ENCODE measurements at places on chromosomes 1 and 21. TPM values are rescaled to one million over a fixed set of nuclear protein-coding genes. Genes with fewer than 3 reads are reported as not detected.

COG2 gene
- 19.1 TPM for total RNA-seq

SLC25A34 gene
- total RNA-seq, result 0.48 TPM

MXRA8 gene
- total RNA-seq, result 0.15 TPM

HES3 gene
- not detected for total RNA-seq

CFHR4 gene
- not detected for total RNA-seq

REG4 gene
- not detected for total RNA-seq

NMNAT2 gene
- total RNA-seq, result 0.42 TPM

RNASEL gene
- 2.1 TPM for total RNA-seq

FCER1G gene
- not detected for total RNA-seq

SYPL2 gene
- total RNA-seq, result 0.13 TPM

RGSL1 gene
- not detected for total RNA-seq

OR2L3 gene
- not detected for total RNA-seq

FNDC5 gene
- total RNA-seq, result 0.23 TPM

FAM72C gene
- 6.9 TPM for total RNA-seq

LMOD1 gene
- total RNA-seq, result not detected

MMEL1 gene
- total RNA-seq, result not detected

FCRL1 gene
- not detected for total RNA-seq

RGS13 gene
- total RNA-seq, result not detected

GCSAML gene
- total RNA-seq, result not detected

F11R gene
- 45.7 TPM for total RNA-seq

AGT gene
- total RNA-seq, result not detected

NBPF10 gene
- total RNA-seq, result 0.55 TPM

SPATA46 gene
- not detected for total RNA-seq

All from A549 treated with ZK216348 at 1 μM for 4 hours (cell line).